ENCODE measurements at places on chromosomes 6 and 20.

DNA sequence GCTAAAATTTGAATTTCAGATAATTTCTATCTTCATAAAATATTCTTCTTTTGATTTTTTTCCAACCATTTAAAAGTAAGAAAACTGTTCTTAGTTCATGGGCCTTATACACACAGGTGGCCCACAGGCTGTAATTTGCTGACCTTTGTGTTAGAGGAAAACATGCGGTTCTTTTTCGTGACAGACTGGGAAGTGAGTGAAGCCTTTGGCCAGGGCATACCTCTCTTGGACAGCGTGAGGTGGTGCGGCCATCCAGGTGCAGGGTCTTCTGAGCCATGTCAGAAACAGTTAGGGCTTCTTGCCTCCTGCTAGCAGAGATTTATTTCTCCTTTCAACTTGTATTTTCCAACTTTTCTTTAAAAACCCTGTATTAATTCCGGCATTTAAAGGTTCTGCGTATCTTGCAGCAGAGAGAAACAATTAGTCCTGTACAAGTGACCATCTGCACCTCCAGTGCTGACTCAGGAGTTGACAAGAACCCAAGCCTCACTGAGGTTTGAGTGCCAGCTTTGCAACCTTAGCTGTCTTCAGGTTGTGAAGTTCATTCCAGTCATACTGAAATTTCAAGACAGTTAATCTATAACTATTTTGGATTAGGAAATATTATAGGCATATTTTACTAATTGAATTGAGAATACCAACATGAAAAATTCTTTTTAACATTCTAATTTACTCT, 177.8 kb downstream of the LY86 start:
- DNase-seq = no peak

DNA sequence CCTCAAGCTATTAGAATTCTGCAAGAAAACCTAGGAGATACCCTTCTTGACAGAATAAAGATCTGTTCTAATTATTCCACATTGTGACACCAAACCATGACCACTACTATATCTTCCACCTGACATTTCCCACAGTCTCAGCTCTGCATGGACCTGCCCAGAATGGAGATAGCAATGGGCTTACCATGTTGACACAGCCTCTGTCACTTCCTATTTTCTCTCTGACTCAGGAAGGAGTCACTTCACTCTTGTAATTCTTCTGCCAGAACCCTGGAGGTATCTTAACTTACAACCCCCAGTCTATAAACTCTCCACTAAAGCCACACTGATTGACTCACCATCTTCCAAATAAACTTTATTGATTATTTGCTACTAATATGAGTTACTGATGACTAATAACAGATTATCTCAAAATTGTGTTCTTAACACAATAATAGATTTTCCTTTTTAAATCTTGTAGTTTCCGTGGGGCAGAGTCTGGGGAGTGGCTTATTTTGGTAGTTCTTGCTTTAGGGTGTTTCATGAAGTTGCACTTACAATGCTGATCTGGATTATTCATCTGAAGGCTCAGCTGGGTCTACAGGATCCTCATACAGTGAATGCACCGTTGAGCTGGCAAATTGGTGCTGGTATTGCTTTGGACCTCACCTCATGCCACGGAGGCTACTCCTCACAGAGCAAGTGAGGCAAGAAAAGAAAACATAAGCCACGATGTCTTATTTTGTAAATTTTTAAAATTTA, 869.9 kb downstream of the KIF16B start:
- DNase-seq = no peak

DNA sequence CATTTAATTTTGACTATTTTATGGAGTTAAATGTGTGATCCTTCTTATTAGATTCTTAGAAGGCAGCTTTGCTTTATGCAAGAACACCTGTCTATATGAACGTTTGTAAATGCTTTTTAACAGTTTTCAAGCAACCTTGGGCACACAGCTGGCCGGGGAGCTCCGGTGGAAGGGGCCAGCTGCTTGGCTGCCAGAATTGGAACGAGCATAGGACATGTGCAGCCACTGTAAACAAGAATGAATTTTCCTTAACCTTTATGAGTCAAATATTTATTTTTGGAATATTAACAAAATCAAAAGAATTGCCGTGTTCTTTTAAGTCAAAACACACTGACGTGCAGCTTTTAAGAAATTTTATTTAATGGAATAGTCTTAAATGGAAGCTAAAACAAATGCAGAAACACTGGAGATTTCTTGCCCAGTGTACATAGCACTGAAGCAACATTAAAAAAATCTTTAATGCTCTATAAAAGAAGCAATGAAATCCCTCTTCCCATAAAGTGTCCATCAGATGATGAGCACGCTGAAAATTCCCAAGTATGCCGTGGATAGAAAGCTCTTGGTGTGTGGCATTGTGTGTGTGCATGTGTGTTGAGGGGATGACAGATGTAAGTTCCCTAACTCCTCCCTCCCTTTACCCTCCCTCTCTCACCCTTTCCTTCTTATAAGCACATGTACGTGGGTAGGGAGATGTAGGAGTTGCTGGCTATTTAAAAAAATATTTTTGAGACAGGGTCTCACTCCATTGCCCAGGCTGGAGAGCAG, 208.9 kb upstream of the EXOC2 start:
- no peak for DNase-seq

- no peak for DNase-seq
Observed at GRCh38 chr6:119484598-119484997, 135.0 kb upstream of the MAN1A1 start.

- peak; percentile 66 for DNase-seq
Observed at GRCh38 chr6:13873288-13874190, 51.2 kb upstream of the RNF182 start.

- DNase-seq = no peak
Observed at GRCh38 chr6:4664117-4664626, 112.0 kb upstream of the CDYL start.

GRCh38 chr6:117955684-117956256, 48.7 kb downstream of the SLC35F1 start:
- DNase-seq = no peak

DNA sequence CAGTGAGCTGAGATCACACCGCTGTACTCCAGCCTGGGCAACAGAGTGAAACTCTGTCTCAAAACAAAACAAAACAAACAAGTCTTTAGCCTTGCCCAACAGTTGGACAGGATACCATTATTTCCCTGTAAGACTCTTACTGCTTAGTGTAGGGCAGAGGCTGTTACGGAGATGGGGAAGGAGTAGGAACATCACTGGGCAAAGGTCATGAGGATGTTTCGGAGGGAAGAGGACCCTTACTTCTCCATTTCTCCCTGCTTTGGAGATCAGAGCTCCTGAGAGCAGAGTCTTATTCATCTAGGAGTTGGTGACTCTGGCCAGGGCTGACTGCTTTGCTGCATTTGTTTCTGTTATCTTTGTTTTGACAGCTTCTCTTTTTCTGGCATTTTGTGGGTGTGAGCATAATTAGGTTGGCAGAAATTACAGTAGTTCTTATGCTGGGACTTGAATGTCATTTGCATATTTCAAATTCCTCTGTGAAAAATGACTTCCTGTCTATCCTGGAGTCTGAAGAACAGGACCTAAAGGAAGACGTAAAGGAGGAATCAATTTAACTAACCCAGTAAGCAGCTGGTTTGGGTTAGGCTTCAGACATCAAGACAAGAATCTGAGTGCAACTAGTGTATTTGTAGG, 89.0 kb downstream of the CDS2 start:
- no peak for DNase-seq

- no peak for DNase-seq
Observed at GRCh38 chr20:33250666-33251065, 14.9 kb downstream of the BPIFA1 start.

GRCh38 chr6:134162932-134163331, 110.5 kb upstream of the SLC2A12 start:
- DNase-seq = no peak

DNA sequence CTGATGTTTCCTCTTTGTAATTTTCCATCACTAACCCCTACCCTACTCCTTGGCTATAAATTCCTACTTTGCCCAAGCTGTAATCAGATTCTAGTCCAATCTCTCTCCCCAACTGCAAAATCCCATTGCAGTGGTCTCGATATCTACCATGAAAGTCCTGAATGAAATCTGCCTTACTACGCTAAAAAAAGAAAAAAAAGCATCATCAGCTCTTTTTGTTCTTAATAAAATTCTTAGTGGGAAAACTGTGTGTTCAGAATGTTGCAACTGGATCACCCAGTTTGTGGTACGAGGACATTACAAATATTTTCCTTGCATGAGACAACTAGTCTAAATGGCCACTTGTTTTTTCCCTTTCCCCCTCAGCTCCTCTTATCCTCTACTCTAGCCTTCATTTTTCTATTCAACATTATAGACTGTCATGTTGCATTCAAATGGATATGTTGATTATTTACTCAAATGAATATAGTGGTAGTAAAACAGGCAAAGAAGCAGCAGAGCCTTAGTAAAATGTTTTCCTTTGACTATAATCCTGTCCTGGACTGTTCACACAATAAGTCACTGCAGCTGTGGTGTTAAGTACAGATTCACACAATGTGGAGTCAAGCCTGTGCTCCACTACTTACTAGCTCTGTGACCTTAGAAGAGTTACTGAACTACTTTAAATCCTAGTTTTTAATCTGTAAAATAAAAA, 527.1 kb upstream of the MARCKS start:
- DNase-seq = no peak

GRCh38 chr6:158068893-158069799, 87.5 kb downstream of the SYNJ2 start:
- no peak for DNase-seq

DNA sequence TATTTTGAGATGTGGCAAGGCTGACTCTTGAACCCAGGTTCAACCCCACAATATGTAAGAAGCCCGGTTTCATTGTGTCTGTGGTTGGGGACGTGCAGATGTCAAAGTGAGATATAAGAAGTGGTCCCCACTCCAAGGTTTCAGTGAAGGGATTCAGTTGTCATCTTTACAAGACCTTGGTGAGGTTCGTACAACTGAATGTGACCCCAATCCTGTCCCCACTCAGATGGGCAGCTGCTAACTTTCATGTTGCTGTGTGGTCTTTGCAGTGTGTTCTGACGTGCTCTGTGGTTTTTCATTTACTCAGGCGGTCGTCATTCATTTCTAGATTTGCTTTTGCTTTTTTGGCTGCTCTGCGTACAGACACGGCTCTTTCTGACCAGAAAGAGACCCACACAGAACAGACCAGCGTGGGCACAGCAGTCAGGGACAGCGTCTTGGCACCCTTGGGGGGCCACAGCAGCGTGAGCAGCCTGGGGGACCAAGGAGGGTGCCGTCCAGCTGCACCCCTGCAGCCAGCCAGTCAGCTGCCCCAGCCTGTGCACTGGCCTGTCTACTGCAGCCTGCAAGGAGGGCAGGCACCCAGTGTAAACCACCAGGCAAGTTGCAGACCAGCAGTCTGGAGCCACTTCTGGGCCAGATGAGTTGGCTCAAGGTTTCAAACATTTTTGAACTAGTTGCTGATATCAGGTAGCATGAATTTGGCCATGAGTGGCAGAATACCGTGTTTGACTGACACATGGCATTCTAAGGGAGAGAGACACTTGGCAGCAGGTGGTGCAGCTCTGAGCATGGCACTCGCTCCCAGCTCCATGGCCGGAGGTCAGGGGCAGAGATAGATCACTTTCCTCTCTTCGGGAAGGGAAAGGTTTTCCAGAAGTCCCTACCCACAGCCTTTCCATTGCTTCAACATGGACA, 49.4 kb upstream of the IRF4 start:
- no peak for DNase-seq

DNA sequence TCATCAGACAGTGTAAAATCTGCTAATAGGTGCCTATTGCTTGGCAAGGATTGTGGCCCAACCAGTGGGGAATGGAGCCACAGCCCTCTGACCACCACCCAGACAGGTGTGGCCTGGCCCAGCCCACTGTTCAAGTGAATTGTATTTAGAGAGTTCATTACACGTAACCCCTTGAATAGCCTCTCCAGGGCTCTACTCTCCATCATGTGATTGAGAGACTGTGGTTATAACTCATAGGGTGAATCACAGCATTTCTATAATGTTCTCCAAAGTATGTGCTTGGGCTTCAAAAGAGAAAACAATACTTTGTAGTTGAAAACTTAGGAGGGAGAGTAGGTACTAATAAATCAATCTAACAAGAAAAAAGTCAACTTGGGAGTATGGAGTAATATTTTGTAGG, 38.4 kb downstream of the ALDH8A1 start:
- no peak for DNase-seq
